ENCODE measurements at places on chromosomes 6 and 20. TPM values are rescaled to one million over a fixed set of nuclear protein-coding genes. Genes with fewer than 3 reads are reported as not detected.

The ATP5F1E gene
- 101 TPM for total RNA-seq

The ILRUN gene
- 30.3 TPM for total RNA-seq

The ID1 gene
- 444 TPM for total RNA-seq

The MRPS10 gene
- 36.2 TPM for total RNA-seq

The CASS4 gene
- not detected for total RNA-seq

The RFX6 gene
- not detected for total RNA-seq
